ENCODE measurements at places on chromosomes 4 and X.

- DNase-seq, result no peak
These were observed 326.5 kb downstream of the TEX13C start for GRCh38 chrX:125646195-125646594.

GRCh38 chrX:54817220-54817820, 9.8 kb downstream of the MAGED2 start:
- DNase-seq, result peak; percentile 11

- DNase-seq, result no peak
These were observed 114.4 kb downstream of the SH3KBP1 start for GRCh38 chrX:19772822-19773628.

GRCh38 chrX:41689711-41690110, 938 bp downstream of the GPR34 start:
- DNase-seq, result no peak

GRCh38 chrX:71992711-71993110, 82.1 kb downstream of the NHSL2 start:
- no peak for DNase-seq

GRCh38 chr4:34850421-34850820, 1393.9 kb downstream of the ARAP2 start:
- peak; percentile 40 for DNase-seq

GRCh38 chr4:127400731-127401346, 231.9 kb upstream of the INTU start:
- DNase-seq, result peak; percentile 83

DNA sequence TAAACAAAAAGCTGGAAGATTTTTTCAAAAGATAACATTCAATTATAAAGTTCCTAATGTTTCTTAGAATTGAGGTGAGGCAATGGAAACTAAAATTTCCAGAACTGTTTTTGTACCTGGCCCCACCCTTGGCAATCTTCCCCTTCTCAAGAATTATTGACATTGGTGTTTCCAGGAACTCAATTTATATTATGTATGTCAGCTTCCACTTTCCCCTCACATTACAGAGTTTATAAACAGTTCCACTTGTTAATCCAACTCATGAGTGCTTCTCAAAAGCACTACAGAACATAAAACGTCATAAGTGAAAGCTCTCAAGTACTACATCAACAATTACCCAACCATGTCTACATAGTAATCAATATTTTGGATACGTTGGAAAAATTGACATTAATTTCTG, 107.4 kb downstream of the FAM13A start:
- DNase-seq, result no peak

- DNase-seq, result peak; percentile 61
These were observed 603.2 kb downstream of the STIM2 start for GRCh38 chr4:27463816-27464215.

GRCh38 chr4:93743022-93743421, 85.5 kb upstream of the ATOH1 start:
- no peak for DNase-seq

DNA sequence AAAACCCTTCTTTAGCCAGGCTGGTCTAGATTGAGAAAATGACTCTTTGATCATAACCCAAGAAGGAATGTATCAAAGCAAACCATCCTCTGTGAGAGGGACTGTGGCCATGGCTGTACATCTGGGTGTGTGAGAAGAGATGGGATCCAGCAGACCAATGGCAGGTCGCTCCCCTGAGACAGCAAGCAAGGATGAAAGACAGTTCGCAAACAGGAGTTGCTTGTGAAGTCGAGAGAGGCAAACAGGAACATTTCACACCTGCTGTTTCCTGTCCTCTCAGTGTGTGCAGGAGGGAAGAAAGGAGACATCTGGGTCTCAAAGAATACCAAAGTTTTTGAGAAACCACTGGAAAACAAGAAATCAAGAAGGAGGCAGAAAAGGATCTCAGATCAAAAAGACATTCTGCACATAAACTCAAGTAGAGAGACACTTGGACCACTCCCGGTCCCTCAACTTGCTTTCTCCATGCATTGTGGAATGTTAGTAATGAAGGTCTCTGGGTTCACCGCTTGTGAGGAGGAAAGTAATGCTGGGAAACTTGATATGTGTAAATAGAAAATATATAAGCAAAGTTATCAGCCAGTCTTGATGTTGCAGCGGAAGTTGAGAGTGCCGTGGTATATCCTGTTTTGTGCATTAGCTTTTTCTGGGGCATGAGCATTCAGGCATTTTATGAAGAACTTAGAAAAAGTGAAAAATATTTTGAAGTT, 327.5 kb downstream of the BMPR1B start:
- no peak for DNase-seq

- no peak for DNase-seq
These were observed 430.5 kb upstream of the TRAM1L1 start for GRCh38 chr4:117515921-117516320.

- DNase-seq, result no peak
These were observed 55.9 kb upstream of the USP9X start for GRCh38 chrX:41029332-41029731.

GRCh38 chrX:103002576-103002975, 61.4 kb downstream of the BEX1 start:
- DNase-seq, result no peak

DNA sequence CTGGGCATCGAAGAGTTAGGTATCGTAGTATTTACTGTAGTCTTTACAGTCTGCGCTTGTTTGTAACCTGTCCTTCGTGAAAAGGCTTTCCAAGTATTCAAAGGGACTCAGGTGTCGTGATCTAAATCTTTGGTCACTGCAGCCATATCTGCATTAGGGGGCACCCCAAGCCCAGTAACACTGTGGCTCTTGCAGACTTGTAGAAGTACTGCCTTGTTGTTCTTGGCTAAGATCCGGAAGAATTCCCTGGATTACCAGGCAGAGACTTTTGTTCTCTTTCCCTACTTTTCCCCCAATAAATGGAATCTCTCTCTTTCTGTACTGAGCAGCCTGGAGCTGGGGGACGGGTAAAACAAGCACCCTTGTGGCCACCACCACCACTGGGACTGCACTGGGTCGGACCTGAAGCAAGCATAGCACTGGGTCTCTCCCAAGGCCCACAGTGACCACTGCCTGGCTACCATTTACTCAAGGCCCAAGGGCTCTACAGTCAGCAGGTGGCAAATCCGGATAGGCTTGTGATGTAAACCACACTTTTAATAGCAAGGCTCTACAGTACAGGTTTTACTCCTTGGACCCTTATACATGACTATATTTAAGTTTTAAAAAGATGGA, 12.0 kb downstream of the CXorf58 start:
- DNase-seq, result no peak

GRCh38 chr4:17492058-17492741, 19.7 kb downstream of the QDPR start:
- peak; percentile 62 for DNase-seq

DNA sequence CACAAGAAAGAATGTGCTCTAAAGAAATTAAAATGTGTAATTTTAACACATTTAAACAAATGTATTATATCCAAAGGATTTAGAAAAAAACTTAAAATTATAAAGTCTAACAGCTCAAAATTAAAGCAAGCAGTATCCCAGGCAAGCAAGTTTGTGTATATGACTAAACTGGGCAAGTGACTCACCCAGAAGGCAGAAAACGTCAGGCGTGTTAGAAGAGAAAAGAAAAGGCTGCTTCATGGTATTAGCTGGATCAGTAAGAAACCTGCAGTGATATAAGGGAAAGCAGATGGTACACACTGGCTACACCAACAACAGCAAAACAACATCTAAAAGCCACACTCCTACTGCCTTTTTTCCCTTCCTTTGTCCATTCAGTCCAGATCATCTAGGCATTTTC, 250.6 kb upstream of the NDST3 start:
- peak; percentile 57 for DNase-seq

GRCh38 chr4:25560605-25561004, 95.0 kb upstream of the SLC34A2 start:
- DNase-seq, result no peak

GRCh38 chrX:81957900-81958545, 756.1 kb downstream of the SH3BGRL start:
- DNase-seq, result no peak

DNA sequence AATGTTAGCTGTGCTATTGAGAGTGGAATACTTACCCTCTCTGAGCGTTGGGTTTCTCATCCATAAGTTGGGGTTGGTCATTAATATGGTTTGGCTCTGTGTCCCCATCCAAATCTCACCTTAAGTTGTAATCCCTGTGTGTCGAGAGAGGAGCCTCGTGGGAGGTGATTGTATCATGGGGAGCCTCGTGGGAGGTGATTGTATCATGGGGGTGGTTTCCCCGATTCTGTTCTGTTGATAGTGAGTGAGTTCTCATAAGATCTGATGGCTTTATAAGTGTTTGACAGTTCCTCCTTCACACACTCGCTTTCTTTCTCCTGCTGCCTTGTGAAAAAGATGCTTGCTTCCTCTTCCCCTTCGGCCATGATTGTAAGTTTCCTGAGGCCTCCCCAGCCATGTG, 391.1 kb downstream of the FAM133A start:
- DNase-seq, result no peak

DNA sequence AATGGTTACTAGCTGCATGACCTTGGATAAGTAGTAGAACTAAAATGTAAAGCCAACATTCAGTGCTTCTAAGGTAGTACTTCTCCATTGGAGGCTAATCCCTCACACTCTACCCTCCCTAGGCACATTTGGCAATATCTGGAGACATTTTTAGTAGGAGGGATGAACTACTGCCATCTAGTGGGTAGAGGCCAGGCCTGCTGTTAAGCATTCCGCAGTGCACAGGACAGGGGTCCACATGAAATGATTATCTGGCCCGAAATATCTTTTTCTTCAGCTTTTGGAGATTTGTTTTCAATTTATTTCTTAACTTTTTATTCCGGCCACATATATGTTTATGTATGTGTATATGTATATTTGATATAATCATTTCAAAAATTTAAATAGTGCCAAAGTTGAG, 36.0 kb upstream of the SPANXC start:
- peak; percentile 9 for DNase-seq

DNA sequence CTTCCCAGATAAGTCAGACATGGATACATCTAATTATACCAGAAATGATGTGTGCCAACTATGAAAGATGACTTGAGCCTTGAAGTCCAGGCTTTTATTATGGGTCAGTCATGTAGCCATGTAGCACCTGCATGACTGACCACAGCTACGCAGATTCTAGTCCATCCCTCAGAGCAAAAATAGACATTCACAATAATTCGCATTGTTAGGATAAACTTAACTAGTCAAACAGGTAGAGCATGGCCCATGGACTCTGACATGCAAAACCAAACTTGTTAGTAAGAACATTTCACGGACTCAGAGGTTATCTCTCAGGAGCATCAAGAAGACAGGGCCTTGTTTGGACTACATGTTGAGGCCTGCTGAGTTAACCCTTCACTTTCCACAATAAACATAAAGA, 132.6 kb downstream of the PWWP3B start:
- no peak for DNase-seq

GRCh38 chrX:117995378-117995777, 121.2 kb downstream of the KLHL13 start:
- no peak for DNase-seq

GRCh38 chr4:95161781-95162469, 386.8 kb downstream of the UNC5C start:
- no peak for DNase-seq

- no peak for DNase-seq
These were observed 269.4 kb upstream of the SMIM31 start for GRCh38 chr4:164484551-164484950.

DNA sequence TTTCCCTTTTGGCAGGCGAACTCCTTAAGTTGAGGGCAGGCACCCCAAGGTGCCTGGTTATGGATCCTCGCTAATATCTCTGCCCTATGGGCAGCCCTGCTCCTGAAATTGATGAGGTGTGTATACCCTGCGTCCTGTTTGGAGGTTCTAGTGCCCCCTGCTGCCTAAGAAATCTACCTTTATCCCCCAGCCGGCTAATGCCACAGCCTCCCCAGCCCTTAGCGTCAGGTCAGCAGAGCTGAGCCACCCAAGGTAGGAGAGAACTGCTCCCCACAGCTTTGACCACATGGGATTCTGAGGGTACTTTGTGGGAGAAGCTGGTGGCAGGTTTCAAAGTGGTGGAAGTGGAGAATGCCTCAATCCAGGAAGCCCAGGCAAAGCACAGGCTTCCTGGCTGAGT, 50.8 kb downstream of the ANAPC4 start:
- DNase-seq, result no peak

GRCh38 chr4:127124919-127125318, 507.8 kb upstream of the INTU start:
- peak; percentile 14 for DNase-seq

GRCh38 chrX:617401-617800, 13.2 kb upstream of the SHOX start:
- no peak for DNase-seq

GRCh38 chr4:67333664-67334063, 211.6 kb downstream of the CENPC start:
- no peak for DNase-seq

- no peak for DNase-seq
These were observed 3.0 kb upstream of the HTRA3 start for GRCh38 chr4:8266508-8266907.

GRCh38 chrX:109785053-109785452, 52.0 kb upstream of the ACSL4 start:
- no peak for DNase-seq

- peak; percentile 92 for DNase-seq
These were observed 665 bp downstream of the TIGD2 start for GRCh38 chr4:89111833-89112563.

GRCh38 chr4:139279760-139280620, at the start of gene MGARP:
Gene MGARP (minus strand): TSS chr4:139280225. CDS start chr4:139280158, 67 bp downstream.
- DNase-seq, result peak; percentile 38

GRCh38 chrX:55767100-55767499, 49.6 kb downstream of the RRAGB start:
- peak; percentile 11 for DNase-seq

DNA sequence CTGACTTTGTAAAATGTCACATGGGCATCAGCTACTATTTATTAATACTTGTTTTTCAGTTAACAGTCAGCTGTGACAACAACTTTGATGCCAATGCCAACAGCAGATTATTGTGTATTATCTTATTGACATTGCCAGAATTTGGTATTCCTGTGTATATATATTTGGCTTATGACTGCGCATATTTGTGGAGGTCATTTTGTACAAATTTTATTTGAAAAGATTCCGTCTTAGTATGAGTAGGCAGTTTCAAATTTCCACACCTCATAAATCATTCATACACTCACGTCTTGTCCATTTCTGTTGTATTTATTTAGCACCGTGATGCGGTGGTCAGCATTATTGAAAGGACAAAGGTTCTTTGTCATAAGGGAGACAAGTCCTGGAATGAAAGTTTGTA, 558.2 kb upstream of the NDST4 start:
- peak; percentile 3 for DNase-seq

- DNase-seq, result no peak
These were observed 8.2 kb upstream of the ZRSR2 start for GRCh38 chrX:15781961-15782699.

GRCh38 chr4:69787879-69788278, 27.5 kb upstream of the SULT1B1 start:
- DNase-seq, result peak; percentile 24

DNA sequence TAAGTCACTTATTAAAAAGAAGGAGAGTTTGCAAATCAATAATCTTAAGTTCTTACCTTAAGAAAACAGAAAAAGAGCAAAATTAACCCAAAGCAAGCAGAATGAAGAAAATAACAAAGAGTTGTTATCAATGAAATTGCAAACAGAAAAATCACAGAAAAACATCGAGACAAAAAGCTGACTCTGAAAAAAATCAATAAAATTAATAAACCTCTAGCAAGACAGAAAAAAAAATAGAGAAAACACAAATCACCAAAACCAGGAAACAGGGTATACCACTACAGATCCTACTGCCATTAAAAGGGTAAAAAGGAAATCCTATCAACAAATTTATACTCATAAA, 17.3 kb upstream of the RBM41 start:
- DNase-seq, result no peak

Measured in fibroblast of skin of right quadriceps (primary cell).